ENCODE measurements at places on chromosomes 13 and 19.

DNA sequence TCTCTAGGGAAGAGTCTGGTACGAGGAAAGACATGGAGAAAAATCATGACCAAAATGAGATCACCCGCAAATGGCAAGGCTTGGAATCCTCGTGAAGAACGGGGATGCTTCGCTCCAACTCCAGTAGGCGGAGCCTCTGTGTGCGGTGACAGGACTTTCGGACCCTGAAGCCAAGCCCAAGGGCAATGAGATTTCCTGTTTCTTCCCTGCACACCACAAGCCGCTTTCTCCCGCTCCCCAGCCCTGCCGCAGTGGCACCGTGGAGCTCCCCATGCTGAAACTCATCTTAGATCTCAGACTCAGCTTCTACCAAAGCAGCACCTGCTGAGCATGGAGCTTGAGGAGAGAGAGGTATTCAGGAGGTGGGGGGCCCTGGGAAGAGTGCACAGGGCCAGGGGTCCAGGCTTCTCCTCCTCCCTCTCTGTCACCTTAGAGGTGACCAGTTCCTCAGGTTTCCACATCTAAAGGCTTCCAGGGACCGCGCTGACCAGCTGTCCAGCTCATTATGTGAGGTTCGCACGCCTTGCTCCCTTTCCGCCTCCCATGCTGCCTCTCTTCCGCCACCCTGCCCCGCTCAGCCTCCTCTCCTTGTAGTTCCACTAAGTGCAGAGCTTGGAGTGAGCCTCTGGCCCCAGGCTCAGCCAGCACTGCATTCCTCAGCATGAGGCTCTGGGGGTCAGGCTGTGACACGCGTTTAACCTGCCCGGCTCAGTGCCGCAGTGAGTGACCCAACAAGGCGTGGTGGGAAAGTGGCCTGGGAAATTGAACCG, 153.8 kb upstream of the SOX1 start:
- DNase-seq = no peak

DNA sequence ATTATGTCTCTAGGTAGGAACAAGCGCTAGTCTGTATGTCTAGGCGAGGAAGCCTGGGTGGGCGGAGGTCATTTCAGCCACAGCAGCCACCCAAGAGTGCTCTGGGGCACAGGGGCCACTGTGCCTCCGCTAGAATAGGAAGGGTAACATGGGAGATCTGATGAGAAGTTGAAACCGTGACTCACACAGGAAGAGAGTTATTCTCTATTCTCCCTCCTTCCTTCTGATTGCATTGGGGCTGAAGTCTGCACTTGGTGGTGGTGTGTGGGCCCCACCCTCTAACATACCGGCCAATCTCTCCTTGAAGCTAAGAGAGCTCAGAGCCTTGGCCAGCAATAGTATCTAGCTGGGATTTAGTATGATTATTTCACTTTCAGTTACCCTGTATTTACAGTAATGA, 20.3 kb upstream of the GGACT start:
- no peak for DNase-seq

DNA sequence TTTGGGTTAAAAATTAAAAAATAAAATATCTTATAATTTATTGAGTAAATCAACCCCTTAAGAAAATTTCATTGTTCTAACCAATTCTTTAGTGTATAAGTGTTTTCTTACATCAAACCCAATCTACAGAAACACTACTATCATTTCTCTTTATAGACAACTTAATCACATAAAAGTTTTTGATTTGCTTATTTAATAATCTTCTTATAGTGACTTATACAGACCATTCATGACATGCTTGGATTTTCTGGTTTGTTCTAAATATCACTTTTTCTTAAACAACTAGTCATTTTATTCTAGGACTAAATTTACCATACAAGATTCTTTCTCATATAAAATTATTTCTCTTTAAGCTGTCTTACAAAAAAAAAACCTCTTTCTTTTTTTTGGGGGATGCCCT, 27.3 kb upstream of the ZSCAN5A start:
- no peak for DNase-seq

- no peak for DNase-seq
These were observed 16.7 kb downstream of the FAM216B start for GRCh38 chr13:42798118-42798517.

DNA sequence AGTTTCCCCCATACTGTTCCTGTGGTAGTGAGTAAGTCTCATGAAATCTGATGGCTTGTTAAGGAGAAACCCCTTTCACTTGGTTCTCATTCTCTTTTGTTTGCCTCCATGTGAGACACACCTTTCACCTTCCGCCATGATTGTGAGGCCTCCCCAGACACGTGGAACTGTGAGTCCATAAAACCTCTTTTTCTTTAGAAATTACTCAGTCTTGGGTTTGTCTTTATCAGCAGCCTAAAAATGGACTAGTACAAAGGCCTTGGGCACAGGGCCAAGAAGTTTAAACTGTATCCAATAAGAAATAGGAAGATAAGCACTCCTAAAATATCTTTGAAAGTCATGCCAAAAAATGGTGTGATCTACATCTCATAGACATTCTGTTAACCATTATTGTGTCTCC, 176.9 kb downstream of the TBC1D4 start:
- no peak for DNase-seq
